ENCODE measurements at places on chromosomes 2 and 18.

DNA sequence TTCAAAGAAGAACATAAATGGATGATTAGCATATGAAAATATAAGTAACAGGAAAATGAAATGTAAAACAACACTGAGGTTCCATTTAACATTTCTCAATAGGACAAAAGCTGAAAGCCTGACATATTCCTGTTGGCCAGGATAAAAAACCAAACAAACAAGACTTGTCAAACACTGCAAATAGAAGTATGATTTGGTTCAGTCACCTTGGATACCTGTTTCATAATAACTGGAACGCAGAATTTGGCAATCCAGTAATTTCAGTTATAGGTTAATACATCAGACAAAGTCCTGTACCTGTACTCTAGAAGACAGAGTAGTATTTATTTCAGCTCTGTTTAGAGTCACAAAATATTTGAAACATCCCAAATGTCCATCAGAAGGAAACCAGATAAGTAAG lies 16.5 kb upstream of the EVA1A start:
- DNase-seq: no peak

GRCh38 chr2:170530284-170530745 lies 184.8 kb upstream of the SP5 start:
- no peak for DNase-seq

DNA sequence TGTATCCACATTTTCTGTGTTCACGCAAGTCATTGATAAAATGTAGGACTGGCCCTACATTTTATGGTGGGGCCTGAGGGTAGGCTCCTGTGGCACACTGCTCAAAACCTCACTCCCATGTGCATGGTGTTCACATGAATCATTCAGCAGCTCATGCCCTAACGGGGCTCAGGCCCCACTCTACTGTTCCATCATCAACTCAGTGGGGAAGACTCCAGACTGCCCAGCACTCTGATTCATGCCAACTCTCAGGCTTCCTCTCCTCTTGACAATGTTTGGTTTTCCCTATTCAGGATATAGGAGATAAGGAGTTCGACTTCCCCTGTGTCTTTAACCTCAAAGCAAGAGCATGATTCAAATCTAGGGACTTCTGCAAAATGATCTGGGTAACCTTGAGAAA lies 92.0 kb upstream of the BOD1L2 start:
- DNase-seq: no peak

DNA sequence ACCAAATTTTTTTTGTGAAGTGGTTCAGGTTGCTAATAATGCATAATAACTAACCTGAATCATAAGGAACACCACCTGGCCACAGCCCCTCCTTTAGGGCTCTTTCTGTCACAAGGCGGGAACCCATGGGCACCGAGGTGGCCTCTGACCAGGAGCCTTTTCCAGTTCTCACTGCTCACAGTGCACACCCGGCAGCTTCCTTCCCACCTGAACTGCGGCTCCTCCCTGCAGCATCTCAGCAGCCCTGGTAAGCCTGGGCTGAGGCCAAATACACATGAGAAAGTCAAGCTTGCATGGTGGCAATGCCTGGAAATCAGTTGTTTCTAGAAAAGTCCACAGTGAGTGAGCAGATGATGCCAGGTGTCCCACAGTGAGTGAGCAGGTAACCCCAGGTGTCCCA lies 77.6 kb upstream of the SNTG2 start:
- DNase-seq: no peak

DNA sequence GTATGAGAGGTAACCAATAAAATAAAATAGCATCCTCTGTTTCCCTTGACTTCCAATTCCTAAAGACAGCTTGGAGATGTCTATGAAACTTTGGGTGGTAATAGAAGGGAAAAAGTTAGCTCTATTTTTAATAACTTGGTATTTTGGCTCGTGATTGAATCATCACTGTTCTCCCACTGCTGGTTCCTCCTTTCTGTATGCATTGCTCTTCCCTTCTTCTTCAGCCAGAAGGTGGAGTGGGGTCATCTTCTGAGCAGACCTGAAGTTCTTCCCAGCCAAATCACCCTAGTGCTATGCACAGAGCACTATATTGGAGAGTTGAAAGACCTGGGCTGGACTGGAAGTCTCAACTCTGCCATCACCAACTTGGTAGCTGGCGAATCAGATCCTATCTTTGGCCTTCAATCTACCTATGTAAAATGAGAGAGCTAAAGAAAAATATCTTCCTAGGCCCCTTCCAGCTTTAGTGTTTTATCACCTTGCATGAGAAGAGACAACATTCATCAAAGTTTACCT lies 54.1 kb downstream of the CPO start:
- no peak for DNase-seq

GRCh38 chr2:173854840-173855239 lies 110.3 kb downstream of the SP3 start:
- no peak for DNase-seq

DNA sequence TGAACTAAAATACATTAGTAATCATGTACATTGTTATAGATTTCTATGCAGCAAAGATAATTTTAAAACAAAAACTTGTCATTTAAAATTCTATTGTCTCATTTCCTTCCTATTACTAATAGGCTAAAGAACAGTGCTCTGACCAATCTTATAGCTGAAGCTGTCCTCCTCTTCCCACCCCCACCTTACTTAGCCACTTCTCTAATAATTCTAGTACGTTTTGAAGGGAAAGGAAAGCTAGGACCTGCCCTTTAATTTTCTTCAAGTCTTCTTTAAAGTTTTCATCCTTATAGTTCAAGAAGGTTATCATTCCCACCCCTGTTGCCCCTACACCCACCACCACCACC lies 121.6 kb downstream of the RBMS1 start:
- no peak for DNase-seq

DNA sequence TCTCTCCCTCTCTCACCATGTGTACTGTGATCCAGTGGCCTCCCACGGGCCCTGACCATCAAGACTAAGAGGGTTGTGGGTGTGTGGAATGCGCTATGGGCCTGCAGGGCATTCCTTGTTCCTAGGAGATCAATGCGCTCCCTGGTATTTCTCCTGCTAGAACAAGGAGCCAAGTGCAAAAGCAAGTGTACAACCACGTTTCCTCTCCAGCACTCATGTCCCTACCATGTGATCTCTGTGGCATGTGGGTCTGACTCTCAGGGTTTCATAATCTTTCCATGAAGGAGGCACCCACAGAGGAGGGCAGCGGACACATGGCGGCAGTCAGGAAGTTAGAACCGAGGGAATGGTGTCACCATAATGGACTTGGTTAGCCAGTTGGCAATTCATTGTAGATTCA lies 91.4 kb downstream of the MAPK4 start:
- DNase-seq: no peak

DNA sequence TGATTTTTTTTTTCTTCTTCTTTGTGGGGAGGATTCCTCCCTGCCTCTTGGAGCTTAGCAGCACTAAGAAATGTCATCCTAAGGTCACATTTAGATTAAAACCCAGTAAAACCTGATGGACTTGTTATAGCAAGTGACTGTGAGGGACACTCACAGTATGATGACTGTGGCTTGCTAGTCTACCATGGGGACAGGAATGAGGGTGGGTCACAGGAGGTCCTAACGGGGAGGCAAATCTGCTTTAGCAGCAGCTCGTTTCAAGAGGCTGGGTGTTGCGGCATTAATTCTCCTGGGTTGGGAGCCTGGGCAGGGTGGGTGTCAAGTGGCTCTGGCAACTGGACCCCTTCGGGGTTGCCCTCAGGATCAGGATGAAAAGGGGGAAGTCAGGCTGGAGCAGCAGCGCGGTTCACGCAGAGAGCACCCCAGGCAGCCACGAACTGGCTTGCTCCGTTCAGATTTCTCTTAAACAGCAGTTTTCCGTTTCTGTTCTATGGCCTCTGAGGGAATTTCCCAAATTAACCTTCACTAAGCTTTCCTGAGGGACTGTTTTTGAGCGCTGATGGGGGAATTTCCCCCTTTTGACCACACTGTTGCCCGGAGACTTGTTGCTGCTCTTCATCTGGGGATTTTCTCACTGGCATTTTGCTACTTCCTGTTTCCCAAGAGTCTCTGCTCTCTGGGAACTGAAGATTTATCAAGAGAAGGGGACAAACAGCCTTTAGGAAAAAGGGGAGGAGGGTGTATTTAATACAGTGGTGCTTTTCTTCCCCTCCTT lies 59.8 kb upstream of the PELI1 start:
- DNase-seq: no peak

DNA sequence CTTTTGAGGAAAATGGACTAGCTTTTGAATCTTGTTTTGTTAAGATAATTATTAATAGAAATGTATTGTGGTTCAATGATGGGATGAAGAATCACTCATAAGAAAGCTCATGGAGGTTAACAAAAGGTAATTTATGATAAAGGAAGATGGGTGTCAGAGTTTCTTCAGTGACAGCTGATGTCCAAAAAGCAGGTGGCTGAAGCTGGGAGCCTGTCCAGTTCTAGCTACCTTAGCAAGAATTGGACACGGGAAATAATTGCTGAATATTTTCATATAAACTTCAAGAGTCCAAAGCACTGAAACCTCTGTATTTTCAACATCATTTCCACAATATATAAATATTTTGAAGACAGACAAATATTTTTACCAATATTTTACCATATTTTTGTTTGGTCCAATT lies 1505.8 kb upstream of the SLC39A10 start:
- no peak for DNase-seq

GRCh38 chr2:174074831-174075230 lies 109.7 kb upstream of the SP3 start:
- DNase-seq: no peak

DNA sequence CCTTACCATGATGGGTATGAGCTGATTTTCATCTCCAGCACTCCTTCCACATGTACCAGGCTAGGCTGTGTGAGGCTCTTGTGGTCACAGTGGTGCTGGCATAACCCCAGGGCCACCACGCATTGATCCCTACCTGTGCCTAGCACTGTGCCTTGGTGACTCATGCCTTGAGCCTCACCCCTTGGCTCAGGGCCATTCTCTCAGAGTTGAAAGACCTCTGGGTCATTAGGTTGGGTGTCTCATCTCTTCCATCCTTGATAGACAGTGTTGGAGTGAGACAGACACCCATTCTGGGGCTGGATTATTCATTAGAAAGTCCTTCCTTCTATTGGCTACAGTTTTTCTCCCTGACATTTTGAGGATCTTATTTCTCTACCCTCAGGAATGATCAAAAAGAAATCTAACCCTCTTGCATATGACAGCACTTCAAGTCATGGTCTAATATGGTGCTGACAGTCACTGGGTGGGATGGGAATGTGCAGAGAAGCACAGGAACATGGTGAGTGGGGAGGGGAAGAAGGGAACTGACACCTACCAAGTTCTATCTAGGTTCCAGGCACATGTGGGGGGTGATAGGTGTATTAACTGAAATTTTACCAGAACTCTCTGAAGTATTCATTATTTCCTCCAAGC lies 41.3 kb downstream of the DYSF start:
- no peak for DNase-seq

- DNase-seq: no peak
Measured at GRCh38 chr2:208013285-208014178, 11.8 kb downstream of the PLEKHM3 start.

DNA sequence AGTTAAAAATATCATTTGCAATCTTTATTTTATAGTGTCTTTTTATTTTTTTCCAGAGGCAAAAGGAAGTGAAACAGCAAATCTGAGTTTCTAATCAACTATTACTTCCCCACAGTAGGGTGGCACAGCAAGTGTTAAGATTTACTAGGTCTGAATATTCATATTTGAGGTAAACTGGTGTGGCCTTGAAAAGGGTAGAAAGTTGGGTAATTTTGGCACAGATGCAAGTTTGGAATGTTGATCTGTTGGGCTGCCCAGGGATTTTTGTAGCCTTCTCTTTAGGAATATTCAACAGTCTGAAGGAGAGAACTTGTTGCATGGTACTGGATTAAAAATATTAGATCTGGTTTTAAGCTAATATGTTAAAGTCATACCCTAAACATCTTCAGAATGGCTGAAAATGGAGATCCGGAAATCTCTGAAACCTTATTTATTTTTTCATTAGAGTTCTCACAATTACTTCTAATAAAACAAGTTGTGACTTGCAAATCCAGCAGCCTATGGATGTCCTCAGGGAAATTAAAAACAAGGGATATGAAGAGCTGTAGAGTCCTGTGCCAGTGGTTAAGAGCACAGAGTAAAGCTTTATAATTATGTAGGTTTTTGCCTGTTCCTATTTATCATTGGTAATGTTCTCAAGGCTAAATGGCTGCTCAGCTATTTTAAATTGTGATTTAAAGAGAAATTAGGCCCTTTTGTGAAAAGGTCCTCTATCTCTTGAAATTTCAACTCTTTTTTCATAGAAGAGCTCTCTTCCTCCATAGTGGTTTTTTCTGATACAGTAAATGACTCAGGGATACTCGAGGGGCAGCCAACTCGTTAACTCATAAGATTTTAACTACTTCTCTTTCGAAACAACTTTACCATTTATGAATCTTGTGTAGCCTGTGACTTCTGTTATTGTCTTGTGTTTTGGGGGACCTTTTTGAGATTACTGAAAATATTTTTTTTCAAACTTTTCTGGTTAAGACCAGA lies 11.0 kb downstream of the TANK start:
- no peak for DNase-seq

DNA sequence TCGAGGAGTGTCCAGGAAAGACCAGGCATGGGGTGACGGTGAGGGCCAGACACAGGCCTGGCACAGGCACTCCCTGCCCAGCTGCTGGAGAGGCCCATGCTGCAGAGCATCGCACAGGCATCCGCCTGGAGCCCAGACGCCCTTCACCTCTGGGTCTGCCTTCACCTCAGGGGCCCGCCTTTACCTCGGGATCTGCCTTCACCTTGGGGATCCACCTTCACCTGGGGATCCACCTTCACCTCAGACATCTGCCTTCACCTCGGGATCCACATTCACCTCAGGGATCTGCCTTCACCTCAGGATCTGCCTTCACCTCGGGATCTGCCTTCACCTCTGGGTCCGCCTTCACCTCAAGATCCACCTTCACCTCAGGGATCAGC lies 7.7 kb downstream of the KIF1A start:
- no peak for DNase-seq

- DNase-seq: no peak
Measured at GRCh38 chr2:234730066-234730640, 221.7 kb upstream of the SH3BP4 start.

GRCh38 chr2:189370719-189371118 lies 70.6 kb upstream of the WDR75 start:
- DNase-seq: no peak

DNA sequence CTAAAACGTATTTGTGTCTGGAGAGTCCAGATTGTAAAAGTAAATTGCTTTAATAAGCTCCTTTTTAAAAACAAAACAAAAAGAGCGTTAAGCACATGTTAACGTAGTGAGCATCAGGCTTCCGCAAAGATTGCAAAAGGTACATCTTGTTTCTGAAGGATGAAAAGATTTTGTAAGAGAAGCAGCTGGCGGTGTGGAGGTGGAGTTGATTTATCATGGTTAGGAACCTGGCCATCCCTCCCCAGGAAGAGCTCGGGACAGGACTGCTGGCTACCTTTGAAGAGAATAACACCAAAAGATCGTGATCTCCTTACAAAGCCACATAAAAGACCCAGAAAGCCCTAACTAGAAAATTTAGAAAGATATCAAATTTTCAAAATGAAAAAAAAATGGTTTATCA lies 132.2 kb downstream of the DNER start:
- no peak for DNase-seq

GRCh38 chr2:168835969-168836368 lies 33.5 kb downstream of the NOSTRIN start:
- no peak for DNase-seq

Measured in stimulated activated CD8-positive, alpha-beta memory T cell treated with anti-CD3 and anti-CD28 coated beads, Interleukin-7, amount 100 ng/mL, for 48 hours (primary cell).